Activated T-cell treated with anti-CD3 and anti-CD28 coated beads, Interleukin-2, amount 50 U/mL, for 72 hours (primary cell): ENCODE measurements at places on chromosomes 5 and 9. TPM values are rescaled to one million over a fixed set of nuclear protein-coding genes. Genes with fewer than 3 reads are reported as not detected.

GRCh38 chr5:36928947-36929346 is 52.4 kb downstream of the NIPBL start:
- H3K4me3 ChIP-seq = no peak overlapping the region
- peaks cover 69% of the 10 kb centered on the region for H3K4me1 ChIP-seq
- H3K27me3 ChIP-seq = no peaks in the 10 kb centered on the region
- DNase-seq = no peak
- no peak overlapping the region for H3K27ac ChIP-seq
- H3K36me3 ChIP-seq = peaks cover 2% of the 10 kb centered on the region

- peaks cover 5% of the 10 kb centered on the region for H3K36me3 ChIP-seq
- peaks cover 17% of the 10 kb centered on the region for H3K27me3 ChIP-seq
- no peak overlapping the region for H3K27ac ChIP-seq
- H3K4me1 ChIP-seq = no peaks in the 10 kb centered on the region
Measured at GRCh38 chr5:90366948-90367347, 42.6 kb downstream of the CETN3 start.

Gene SPATA9
- 0.36 TPM for total RNA-seq

Gene DOCK2
- 242 TPM for total RNA-seq

DNA sequence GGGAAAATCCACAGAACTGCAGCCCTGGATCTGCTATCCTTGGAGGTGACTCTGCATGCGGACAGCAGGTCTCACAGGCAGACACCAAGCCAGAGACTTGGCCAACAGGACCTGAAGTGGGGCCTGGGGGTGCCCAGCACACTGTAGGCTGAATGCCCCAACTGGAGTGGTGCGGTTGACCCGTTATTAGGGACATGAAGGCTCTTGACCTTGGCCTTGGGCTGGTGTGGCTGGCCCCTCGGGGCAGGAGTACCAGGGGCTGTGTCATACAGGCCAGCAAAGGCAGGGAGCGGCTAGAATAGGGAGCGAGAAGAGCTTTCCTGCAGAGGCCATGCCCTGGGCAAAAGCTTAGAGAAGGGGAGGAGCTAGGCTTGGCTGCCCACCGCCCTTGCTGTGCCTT is 153.2 kb upstream of the MVB12B start:
- no peak overlapping the region for H3K4me3 ChIP-seq
- H3K36me3 ChIP-seq = peaks cover 3% of the 10 kb centered on the region
- H3K27me3 ChIP-seq = peaks cover 18% of the 10 kb centered on the region
- no peak overlapping the region for H3K27ac ChIP-seq
- DNase-seq = no peak
- no peaks in the 10 kb centered on the region for H3K4me1 ChIP-seq

Gene IL13
- 8.0 TPM for total RNA-seq

Gene CDC25C
- 22.6 TPM for total RNA-seq
